Activated naive CD8-positive, alpha-beta T cell treated with anti-CD3 and anti-CD28 coated beads for 36 hours (primary cell): ENCODE measurements at places on chromosomes 7 and 10. TPM values are rescaled to one million over a fixed set of nuclear protein-coding genes. Genes with fewer than 3 reads are reported as not detected.

The EBLN1 gene
- not detected for total RNA-seq

The NPC1L1 gene
- not detected for total RNA-seq

The CYP3A4 gene
- not detected for total RNA-seq

The SEC23IP gene
- total RNA-seq: 88.6 TPM

The SHH gene
- not detected for total RNA-seq

The NPSR1 gene
- not detected for total RNA-seq

The NKX2-3 gene
- total RNA-seq: not detected

The PDK4 gene
- not detected for total RNA-seq

The CACNA2D1 gene
- total RNA-seq: not detected

The RAB18 gene
- 58.3 TPM for total RNA-seq

The BICC1 gene
- 0.04 TPM for total RNA-seq

The MAT1A gene
- total RNA-seq: not detected

The OR2A42 gene
- not detected for total RNA-seq

The RET gene
- not detected for total RNA-seq

The SPACDR gene
- total RNA-seq: 1.5 TPM

The RAPGEF5 gene
- total RNA-seq: 0.82 TPM

The TYW1B gene
- total RNA-seq: 3.7 TPM

The EXOC6 gene
- total RNA-seq: 12.4 TPM

The SLF2 gene
- 30.5 TPM for total RNA-seq
